ENCODE measurements at places on chromosomes 1 and 21.

- no peak for DNase-seq
These were observed 127.3 kb downstream of the HHIPL2 start for GRCh38 chr1:222420633-222421032.

GRCh38 chr1:240210026-240210425 lies 118.3 kb downstream of the FMN2 start:
- DNase-seq = no peak

GRCh38 chr1:156497078-156497742 lies 3.4 kb downstream of the MEF2D start:
- no peak for DNase-seq

- DNase-seq = no peak
These were observed 115.0 kb downstream of the MAGI3 start for GRCh38 chr1:113505357-113505756.

DNA sequence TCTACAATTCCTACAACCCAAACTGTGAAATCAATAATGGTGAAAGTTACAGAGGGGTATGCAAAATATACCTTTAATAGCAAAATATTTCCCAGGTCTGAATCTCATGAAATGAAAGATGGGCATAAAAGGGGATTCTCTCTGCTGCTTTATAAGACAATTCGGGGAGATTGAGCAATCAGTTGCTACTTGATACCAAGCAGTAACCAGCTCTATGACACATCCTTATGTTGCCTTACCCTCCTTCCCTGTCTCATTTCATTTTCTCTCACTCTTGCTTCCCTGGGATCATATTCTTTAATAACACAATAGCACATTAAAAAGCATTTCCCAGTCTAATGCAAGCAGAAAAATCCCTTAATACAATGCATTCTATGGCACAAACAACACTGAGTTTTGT lies 29.0 kb downstream of the ZSWIM5 start:
- no peak for DNase-seq

Measured in left renal pelvis (tissue), 4 donors.